ENCODE measurements at places on chromosomes 7 and 10. TPM values are rescaled to one million over a fixed set of nuclear protein-coding genes. Genes with fewer than 3 reads are reported as not detected.

JAZF1 gene
- 4.6 TPM for total RNA-seq

GRCh38 chr10:62264702-62265436 lies 3.8 kb downstream of the RTKN2 start:
- H3K4me1 ChIP-seq, result peaks cover 16% of the 10 kb centered on the region
- H3K4me3 ChIP-seq, result no peak overlapping the region
- H3K27me3 ChIP-seq, result peaks cover 4% of the 10 kb centered on the region
- no peak overlapping the region for H3K27ac ChIP-seq
- no peaks in the 10 kb centered on the region for H3K36me3 ChIP-seq
- DNase-seq, result no peak

DNA sequence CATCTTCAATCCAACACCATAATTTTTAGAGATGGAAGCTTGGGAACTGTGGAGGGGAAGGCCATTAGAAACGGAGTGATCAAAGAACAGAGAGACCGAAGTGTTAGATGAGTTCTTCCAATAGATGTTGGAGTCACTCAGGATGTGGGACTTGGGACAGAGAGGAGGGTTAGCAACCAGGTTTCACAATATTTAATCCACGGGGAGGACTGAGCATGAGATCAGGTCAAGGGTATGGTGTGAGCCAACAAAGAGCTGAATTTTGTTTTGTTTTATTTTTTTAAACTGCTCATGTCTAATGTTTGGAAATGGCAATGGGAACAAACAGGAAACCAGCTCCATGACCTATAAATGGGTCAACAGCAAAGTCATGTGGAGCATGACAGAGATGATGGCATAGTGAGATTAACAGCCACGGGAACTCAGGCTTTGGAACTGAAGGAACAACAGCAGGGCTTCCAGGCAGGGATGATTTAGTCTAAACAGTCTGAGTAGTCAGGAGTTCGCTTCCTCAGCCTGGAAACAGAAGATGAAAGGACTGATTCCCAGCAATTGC lies 38.9 kb upstream of the AMPH start:
- H3K4me3 ChIP-seq, result no peak overlapping the region
- DNase-seq, result no peak
- H3K27ac ChIP-seq, result no peak overlapping the region
- no peaks in the 10 kb centered on the region for H3K4me1 ChIP-seq
- no peaks in the 10 kb centered on the region for H3K27me3 ChIP-seq
- H3K36me3 ChIP-seq, result no peaks in the 10 kb centered on the region

GRCh38 chr7:37915438-37915837 lies 1.2 kb downstream of the SFRP4 start:
- no peaks in the 10 kb centered on the region for H3K36me3 ChIP-seq
- peaks cover 8% of the 10 kb centered on the region for H3K4me1 ChIP-seq
- H3K4me3 ChIP-seq, result no peak overlapping the region
- DNase-seq, result no peak

CYP3A4 gene
- total RNA-seq, result not detected

DNA sequence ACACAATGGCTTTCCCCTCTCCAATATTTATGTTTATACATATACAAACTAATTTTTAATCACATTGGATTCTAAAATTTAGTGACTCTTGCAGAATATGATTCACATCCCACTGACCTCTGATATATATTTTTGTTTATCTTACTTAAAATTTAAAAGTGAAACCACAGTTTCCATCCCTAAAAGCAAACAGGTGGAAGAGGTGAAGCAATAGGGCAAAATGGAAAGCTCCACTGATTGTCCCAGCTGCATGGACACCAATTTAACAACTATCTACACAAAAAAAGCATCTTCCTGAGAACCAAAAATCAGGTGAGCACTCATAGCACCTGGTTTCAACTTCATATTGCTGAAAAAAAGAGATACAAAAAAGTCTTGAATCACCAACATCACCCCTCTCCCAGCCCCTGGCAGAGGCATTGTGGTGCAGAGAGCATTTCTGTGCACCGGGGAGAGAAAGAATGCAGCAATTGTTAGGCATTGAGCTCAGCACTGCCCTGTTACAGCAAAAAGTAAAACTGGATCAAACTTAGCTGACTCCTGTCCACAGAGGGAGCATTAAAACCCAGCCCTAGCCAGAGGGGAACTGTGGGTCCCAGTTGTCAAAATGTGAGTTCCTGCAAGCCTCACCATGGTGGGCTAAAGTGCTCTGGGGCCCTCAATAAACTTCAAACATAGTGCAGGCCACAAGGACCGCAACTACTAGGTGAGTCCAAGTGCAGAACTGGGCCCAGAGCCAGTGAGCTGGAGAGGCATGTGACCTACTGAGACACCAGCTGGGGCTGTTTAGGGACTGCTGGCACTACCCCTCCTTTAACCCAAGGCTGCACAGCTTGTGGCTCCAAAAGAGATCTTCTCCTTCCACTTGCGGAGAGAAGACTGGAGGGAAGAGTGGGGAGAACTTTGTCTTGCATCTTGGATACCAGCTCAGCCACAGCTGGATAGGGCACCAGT lies 92.1 kb downstream of the SIRT1 start:
- DNase-seq, result no peak
- peaks cover 22% of the 10 kb centered on the region for H3K36me3 ChIP-seq
- no peak overlapping the region for H3K4me3 ChIP-seq
- no peaks in the 10 kb centered on the region for H3K27me3 ChIP-seq

CTTNBP2 gene
- not detected for total RNA-seq

DNA sequence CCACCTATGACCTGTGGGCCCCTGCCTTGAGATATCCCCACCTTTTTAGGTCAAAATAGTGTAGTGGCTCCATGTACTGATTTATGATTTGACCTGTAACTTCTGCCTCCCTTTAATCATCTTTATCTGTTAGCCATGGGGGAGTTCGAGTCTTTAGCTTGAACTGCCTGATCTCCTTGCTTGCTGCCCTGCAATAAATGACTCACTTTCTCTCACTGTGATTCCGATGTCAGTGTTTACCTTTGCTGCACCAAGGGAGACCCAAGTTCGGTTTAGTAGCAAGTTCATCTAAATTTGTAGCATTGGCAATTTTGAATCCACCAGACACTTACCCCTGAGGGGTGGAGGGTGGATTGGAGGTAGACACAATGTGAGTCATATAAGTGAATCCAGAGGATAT lies 814.6 kb upstream of the AUTS2 start:
- H3K36me3 ChIP-seq, result no peaks in the 10 kb centered on the region
- no peak overlapping the region for H3K27ac ChIP-seq
- H3K27me3 ChIP-seq, result no peaks in the 10 kb centered on the region
- no peaks in the 10 kb centered on the region for H3K4me1 ChIP-seq
- DNase-seq, result no peak

DNA sequence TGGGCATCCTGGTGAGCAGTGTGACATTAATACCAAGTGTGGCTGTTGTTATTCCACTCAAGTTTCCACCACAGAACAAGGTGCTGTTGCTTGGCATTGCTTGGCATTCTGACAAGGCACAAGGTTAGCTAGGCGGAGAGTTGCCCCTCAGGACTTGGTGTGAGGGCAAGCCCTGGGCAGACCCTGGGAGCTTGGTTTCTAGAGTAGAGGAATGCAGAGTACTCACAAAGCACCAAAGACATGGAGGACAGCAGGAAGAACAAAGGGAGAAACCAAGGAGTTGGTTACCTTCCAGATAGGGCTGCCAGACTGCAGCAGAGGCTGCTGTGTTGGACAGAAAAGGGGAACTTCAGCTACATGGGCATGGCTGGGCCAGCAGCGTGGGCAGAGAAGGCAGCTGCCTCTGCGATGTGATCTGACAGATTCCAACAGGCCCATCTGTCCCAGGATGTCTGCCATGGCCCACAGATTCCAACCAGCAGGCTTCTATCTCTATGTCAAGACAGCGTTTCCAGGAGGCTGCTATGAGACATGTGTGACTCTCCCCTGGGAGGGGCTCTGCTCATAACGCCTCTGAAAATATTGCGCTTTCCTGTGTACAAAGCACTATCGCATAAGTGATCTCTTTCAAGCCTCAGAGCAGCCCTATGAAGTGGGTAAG lies 1.8 kb downstream of the GOLGA7B start:
- peak overlapping the region; percentile 19 for H3K27ac ChIP-seq
- no peaks in the 10 kb centered on the region for H3K27me3 ChIP-seq
- no peaks in the 10 kb centered on the region for H3K36me3 ChIP-seq
- peak; percentile 62 for DNase-seq

UNCX gene
- not detected for total RNA-seq

GRCh38 chr7:7693881-7694280 lies 24.5 kb downstream of the RPA3 start:
- H3K36me3 ChIP-seq, result no peaks in the 10 kb centered on the region
- H3K27ac ChIP-seq, result no peak overlapping the region
- no peaks in the 10 kb centered on the region for H3K27me3 ChIP-seq
- DNase-seq, result no peak
- peaks cover 16% of the 10 kb centered on the region for H3K4me1 ChIP-seq
- H3K4me3 ChIP-seq, result no peak overlapping the region

DNA sequence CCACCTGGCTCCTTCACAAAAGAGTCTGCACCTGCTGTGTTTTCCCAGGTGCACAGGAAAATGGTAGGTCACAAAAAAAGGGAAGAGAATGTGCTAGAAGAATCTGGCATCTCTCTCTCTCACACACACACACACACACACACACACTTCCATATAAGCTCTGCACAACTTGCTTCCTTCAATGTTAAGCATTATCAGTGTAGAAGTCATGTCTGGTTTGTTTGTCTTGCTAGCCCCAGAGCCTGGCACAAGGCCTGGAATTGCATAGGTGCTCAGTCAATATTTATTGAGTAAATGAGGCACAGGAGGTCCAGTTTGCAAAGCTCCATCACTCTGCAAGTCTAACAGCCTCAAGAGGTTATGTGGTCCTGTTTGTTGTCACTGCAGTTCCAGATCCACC lies 867.3 kb upstream of the AUTS2 start:
- no peak for DNase-seq
- no peaks in the 10 kb centered on the region for H3K4me1 ChIP-seq
- H3K36me3 ChIP-seq, result no peaks in the 10 kb centered on the region
- H3K27me3 ChIP-seq, result no peaks in the 10 kb centered on the region

SFTPA1 gene
- not detected for total RNA-seq

GRCh38 chr10:113651021-113651420 lies 12.8 kb downstream of the NRAP start:
- no peak overlapping the region for H3K27ac ChIP-seq
- no peak overlapping the region for H3K4me3 ChIP-seq
- H3K4me1 ChIP-seq, result no peaks in the 10 kb centered on the region
- no peaks in the 10 kb centered on the region for H3K27me3 ChIP-seq
- no peaks in the 10 kb centered on the region for H3K36me3 ChIP-seq

GRCh38 chr10:101563007-101563406 lies 25.1 kb downstream of the POLL start:
- no peak for DNase-seq
- H3K4me1 ChIP-seq, result peaks cover 18% of the 10 kb centered on the region
- no peaks in the 10 kb centered on the region for H3K36me3 ChIP-seq
- no peak overlapping the region for H3K4me3 ChIP-seq
- H3K27me3 ChIP-seq, result no peaks in the 10 kb centered on the region

DNA sequence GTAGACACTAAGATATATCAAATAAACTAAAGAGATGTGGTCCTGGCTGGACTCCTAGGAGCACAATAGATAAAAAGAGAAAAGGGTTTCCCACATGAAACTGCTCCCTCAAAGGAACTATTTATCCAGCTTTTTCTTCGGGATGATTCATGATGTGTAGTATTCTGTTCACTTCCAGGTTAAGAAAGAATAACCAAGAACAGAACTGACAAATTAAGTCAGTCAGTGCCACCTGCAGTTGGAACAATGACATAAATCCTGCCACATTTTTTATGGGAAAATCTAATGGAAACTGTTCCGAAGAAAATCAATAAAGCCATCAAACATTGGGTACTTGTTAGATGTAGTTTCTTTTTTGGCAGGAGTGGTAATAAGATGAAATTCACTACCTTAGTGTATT lies 87.1 kb downstream of the POLR1F start:
- H3K36me3 ChIP-seq, result no peaks in the 10 kb centered on the region
- no peak overlapping the region for H3K27ac ChIP-seq
- H3K27me3 ChIP-seq, result no peaks in the 10 kb centered on the region
- no peak overlapping the region for H3K4me3 ChIP-seq

DNA sequence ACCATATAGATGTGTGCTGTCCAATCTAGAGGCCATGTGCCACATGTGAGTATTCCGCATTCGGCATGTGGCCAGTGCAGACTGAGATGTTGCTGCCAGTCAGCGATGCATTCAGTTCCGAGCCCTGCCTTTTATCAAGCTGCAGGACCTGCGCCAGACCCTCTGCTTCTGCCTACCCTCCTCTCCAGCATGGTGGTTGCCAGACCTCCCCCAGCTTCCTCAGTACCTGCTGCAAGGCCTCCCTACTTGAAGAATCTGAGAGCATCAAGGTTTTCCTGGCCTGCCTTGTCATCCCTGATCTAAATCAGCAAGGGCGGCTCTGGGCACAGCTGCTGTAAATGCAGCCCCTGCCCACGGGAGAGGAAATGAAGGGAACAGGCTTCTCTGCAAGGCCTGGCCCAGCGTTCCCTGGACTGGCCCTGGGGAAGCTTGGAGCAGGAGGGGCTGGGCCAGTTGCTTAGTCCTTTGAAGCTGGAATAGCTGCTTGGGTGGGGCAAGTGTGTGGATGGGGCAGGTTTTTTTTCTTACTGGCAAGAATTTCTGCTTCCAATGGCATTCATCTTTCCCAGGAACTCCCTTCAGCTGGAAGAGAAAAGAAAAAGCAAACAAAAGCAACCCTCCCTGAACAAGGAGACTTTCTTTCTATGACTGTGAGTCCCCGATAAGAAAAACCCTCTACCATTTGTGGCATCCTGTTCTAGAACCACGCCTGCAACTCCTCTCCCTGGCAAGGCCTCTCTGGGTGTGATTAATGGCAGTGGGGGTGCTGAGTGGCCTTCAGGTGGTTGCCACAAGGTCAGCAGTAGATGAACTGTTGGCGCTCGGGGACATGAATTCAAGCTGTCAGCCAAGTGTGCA lies 93.0 kb downstream of the NHLRC2 start:
- no peak overlapping the region for H3K27ac ChIP-seq
- H3K4me3 ChIP-seq, result no peak overlapping the region
- H3K27me3 ChIP-seq, result no peaks in the 10 kb centered on the region
- no peak for DNase-seq
- no peaks in the 10 kb centered on the region for H3K4me1 ChIP-seq

BLOC1S2 gene
- total RNA-seq, result 38.5 TPM

DNAH11 gene
- total RNA-seq, result 0.06 TPM

DNA sequence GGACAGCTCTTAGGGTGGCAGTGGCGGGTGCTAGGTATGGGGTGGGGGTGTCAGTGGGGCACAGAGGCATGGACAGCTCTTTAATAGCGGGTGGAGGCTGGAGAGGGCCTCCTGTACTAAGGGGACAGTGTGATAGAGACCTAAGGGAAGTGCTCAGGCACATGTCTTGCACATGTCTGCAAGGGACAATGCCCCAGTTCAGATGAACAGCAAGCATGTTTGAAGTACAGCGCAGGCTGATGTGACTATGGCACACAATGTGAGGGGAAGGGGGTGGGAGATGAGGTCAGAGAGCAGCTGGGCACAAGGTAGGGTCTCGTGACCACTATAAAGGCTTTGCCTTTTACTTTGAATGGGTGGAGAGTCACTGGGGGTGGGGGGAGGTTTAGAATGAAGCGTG lies 3.5 kb downstream of the GIMAP8 start:
- no peaks in the 10 kb centered on the region for H3K27me3 ChIP-seq
- H3K4me3 ChIP-seq, result peak overlapping the region; percentile 75
- peak overlapping the region; percentile 48 for H3K27ac ChIP-seq
- DNase-seq, result no peak

ITGA8 gene
- not detected for total RNA-seq

FASTK gene
- total RNA-seq, result 123 TPM

PSD gene
- 5.4 TPM for total RNA-seq

All from CD4-positive, alpha-beta memory T cell (primary cell).